ENCODE measurements at places on chromosomes 13 and 19.

DNA sequence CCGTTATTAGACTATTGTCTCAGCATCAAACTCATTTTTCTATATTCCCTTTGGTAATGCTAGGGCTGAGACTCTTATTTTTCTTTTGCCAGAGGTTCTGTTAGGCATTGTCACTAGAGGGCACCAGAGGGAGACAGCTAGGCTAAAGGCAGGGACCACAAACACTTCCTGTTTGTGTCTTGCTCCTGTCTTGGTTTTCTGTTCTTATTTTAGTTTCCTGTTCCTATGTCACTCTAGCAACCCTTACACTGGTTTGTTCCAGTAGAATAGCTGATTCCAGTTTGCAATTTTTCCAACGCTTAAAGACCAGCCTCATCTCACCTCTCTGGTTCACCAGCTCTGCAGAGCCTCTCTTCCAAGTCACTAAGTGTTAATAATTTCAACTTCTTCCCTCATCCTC is 772.0 kb downstream of the DIAPH3 start:
- no peak for DNase-seq

DNA sequence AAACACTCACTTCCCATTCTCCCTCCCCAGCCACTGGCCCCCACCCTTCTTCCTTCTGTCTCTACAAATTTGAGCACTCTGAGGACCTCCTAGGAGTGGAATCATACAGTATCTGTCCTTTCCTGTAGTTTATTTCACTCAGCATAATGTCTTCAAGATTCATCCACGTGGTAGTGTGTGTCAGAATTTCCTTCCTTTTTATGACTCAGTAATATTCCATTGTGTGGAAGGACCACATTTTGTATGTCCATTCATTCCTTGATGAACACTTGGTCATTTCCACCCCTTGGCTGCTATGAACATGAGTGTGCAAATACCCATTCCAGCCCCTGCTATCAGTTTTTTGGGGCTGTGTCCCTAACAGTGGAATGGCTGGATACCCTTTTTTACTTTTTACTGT is 9.8 kb downstream of the KLF2 start:
- no peak for DNase-seq

DNA sequence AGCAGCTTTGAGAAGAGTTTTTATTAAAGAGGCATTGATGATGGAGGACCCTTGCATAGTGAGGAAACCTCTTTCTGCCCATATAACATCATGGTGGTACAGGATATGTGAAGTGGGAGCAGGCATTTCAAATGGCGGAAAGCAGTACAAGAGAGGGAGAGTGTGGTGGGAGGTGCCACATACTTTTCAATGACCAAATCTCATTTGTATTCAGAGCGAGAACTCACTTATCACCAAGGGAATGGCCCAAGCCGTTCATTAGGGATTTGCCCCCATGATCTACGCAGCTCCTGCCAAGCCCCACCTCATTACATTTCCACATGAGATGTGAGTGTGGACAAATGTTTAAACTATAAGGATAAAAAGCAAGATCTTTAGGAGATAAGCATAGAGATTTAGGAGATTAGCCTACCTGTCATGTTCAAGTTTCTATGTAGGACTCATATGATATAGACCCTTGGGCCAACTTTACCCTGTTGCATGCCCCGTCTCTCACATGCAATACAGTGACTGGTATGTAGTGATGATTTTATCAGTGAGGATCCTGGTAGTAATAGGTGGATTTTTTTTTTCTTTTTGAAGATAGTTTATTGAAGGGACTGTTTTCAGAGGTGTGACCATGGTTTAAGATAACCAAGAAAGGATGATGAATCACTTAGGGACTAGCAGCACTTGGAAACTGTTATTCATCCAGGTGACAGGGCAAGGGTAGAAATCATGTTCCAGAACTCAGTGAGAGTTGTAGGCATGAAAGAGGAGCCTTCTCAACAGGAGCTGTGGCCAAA is 38.3 kb downstream of the DNAJC15 start:
- DNase-seq, result no peak

DNA sequence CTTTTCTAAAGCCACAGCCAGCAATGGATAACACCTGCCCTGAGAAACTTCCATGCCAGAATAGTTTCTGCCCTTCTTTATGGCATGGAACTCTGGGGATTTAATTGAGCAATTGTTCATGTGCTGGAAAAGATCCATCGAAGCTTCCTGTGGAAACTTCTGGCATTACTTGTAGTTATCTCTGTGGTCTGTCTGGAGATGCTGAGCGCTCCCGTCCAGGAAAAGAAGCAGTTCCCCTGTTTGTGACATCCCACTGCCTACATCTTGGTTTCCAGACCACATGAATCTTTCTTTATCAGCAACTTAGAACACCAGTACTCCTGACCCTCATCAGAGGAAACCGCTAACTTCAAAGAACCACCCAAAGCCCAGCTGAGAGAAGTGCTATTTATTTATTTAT is 24.6 kb downstream of the FLT1 start:
- no peak for DNase-seq

DNA sequence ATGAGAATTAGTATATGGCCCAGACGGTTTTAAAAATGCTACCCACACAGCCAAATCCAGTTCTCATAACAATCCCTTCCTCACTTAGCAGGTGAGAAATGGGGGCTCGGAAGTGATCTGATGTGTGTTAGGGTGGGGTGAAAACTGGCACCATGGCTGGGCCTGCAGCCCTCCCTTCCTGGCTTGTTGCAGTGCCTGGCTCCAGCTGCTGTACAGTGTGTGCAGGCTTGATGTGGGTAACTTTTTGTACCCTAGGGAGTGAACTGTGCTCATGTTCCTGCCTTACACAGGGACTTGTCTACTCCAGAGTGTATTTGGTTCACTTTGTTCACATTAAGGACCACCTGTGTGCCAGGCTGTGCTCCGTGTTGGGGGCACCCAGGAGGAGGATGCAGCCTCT is 177.2 kb downstream of the LMO7 start:
- no peak for DNase-seq

DNA sequence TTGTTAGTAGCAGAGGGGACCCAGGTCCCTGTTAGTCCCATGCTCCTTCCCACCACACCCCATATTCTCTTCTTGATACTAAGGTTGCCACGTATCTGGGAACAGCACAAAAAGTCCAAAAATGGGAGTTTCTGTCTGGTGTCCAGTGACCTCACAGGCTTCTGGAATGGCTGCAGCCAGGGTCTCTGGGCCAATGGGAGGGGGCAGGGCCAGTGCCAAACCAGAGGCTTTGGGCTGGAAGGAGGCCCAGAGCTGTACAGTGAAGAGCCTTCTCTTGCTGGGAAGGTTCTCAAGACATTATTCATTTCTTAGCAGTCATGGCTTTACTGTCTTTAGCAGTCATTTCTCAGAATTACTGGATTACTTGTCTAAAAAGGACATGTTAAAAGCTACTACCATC is 119.2 kb downstream of the FRY start:
- DNase-seq, result peak; percentile 20

GRCh38 chr13:36872621-36873020 is 47.4 kb downstream of the SMAD9 start:
- no peak for DNase-seq

- no peak for DNase-seq
These were observed 67.3 kb upstream of the SLC10A2 start for GRCh38 chr13:103133556-103133955.

DNA sequence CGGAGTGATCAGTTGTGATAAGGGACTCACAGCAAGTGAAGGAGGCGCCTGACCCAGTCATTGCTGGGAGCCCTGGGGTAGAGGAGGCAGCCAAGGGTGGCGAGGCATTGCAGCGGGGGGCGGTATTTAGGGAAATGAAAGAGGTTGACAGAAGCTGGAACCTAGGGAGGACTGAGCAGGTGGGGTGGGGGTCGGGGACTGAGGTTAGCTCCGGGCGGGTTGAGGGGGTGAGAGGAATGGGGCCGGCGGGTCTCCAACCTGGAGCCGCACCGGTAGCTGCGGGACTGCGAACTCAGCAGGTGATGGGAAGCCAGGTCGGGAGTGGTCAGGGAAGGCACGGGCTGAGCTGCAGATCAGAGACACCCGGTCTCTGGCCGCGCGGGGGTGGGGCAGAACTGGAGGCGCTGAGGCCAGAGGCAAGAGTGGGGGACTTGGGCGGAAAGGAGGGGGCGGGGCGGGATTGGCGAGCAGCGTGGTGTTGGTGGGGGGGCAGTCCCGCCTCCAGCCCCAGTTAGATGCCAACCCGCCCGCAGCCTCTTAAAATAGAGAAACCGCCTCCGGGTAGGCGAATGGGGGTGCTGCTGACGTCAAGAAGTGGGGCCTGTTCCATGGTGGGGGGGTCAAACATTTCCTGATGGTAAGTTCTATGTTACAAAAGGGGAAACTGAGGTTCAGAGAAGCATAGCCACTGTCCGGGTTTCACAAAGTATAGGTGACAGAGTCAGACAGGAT is 1.5 kb downstream of the MAST3 start:
- DNase-seq, result peak; percentile 81

DNA sequence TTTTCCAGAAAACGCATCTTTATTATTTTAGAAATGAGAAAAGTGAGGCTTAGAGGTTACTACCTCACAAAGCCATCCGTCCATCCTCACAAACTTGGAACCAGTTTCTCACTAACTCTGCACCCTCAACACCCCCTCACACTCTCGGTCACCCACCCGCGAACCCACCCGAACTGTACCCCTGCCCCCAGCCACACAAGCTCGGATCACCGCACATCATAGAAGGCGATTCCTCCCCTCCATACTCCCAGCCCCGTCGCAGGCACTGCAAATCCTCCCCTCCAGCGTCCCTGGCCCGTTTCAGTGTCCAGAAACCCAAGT is 238 bp downstream of the ZNF260 start:
- no peak for DNase-seq

- no peak for DNase-seq
These were observed 2.8 kb upstream of the FBXO17 start for GRCh38 chr19:38978326-38978689.

DNA sequence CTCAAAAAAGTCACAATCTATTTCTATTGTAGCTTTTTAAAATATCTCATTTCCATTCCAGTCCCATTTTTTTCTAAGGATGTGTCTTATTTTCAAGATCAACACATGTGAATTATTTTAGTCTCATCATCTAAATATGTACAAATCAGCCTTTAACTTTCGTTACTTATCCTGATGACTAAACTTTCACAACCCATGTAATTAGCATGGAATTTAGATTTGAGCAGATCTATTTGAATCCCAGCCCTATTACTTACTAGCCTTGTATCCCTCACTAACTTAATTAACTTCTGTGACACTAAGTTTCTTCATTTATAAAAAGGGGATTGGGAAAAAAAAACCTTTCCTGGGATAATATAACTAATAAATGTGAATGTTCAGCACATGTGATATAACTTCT is 81.1 kb downstream of the UFM1 start:
- DNase-seq, result no peak

DNA sequence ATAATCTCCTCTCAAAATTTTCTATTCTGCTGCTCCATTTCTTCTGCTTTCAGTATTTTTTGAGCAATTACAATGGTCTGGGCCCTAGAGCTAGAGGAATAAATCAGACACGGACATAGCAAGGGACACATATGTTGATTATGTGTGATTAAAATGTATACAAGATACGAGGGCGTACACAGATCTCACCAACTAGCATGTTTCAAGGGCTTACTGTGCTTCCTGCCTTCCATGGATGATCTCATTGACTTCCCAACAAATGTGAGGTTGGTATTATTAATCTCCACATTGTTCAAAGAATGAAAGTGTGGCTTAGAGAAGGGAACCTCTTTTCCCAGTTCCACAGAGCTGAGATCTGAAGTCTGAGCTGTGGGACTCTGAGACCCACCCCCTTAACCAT is 9.1 kb downstream of the PLD3 start:
- DNase-seq, result no peak

GRCh38 chr19:54114340-54115108 is 933 bp downstream of the TFPT start:
- DNase-seq, result no peak

GRCh38 chr19:30450100-30450499 is 77.9 kb downstream of the ZNF536 start:
- peak; percentile 39 for DNase-seq

DNA sequence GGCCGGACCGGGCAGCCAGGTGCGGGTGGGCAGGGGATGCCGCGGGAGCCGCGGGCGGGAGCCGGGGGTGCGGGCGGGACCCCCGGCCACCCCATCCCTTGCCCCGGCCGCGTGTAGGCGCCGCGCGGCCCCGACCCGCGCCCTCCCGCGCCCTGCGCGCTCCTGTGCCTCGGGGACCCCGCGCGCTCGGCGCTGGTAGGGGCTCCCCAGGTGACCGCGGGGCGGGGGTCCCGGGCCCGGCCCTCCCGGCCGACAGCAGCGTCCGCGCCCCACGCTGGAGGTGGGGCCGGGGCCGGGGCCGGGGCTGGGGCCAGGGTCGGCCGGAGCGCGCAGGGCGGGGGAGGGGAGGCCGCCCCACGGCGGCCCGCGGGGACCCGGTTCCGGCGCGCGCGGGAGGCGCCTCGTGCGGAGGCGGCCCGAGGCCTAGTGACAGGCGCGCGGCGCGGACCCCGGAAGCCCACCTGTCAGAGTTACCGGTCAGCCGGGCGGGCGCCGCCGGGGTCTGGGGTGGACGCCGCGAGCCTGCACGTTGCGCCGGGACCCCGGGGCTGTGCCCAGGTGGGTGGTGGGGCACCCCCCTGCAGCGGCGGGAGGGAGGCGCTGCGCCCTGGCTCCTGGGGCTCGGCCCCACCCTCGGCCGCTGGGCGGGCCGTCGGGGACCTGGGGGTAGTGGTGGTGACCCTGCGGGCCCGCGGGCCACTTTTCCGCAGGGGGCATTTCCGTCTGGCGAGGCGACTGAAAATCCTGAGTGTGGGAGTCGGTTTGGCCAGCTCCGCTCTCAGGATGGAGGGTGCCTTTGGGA is 518 bp downstream of the TFDP1 start:
- no peak for DNase-seq

GRCh38 chr19:31018936-31019335 is 330.3 kb downstream of the TSHZ3 start:
- no peak for DNase-seq

- no peak for DNase-seq
These were observed 14.8 kb upstream of the NOP53 start for GRCh38 chr19:47730521-47730889.
